CD4-positive, alpha-beta T cell treated with Interleukin-1 beta for 1 hour (primary cell): ENCODE measurements at places on chromosomes 7 and 10.

GRCh38 chr7:146510088-146510680, 393.6 kb downstream of the CNTNAP2 start:
- peak; percentile 3 for DNase-seq

DNA sequence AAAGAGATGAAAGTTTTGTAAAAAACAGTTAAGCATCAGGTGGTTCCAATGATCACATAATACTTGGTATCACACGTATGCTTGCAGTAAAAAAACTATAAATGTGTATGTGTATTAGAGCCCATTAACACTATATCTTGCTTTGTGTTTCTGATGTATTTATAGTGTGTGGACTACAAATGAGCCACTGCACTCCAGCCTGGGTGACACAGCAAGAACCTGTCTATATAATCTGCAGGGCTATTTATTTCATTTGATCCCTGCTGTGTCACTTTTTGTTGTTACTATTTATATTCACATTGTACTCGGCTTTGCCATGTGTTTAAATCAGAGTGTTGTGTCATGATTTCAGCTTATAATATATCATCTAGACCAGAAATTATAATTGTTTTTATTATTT, 487.8 kb upstream of the TEX47 start:
- DNase-seq, result no peak

DNA sequence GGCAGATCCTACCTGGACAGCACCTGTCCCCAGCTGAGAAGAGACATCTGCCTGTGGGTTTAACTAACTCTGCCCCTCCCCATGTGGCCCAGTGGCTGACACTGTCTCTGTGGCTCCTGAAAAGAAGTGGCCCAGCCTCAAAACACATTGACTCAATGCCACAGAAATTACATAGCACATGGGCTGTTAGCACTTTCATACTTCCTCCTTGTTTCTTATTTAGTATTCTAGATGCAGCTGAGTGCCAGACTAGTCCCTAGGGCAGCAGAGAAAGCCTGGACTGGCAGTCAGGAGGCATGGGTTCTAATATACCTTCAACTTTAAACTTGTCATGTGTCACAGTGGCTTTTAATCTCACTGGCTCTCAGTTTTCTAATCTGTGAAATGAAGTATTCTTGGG, 171.0 kb downstream of the TRIL start:
- DNase-seq, result no peak

DNA sequence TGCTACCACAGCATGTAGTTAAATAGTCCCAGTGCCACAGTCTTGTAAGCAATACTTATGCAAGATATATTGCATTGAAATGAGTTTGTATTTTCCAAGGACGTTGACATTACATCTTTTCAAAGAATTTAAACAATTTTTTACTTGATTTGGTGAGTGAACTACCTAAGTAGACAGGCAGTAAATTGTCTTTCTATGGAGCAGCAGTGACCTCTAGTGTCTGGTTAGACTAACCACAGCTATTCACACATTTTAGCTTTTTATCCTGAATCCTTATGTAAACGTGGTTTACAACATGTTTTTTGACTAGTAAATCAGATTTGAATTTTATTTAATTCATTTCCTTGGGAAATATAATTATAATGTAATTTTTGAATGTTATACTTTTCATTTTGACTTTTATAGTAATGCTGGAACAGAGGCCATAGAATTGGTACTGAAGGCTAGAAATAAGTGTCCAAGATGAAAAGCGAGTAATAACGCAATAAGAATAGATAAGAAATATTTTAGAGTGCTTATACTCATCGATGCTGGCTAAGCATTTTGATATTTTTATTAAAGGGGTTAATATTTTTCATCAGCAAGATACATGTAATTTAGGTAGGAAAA, 5.6 kb downstream of the LRRTM3 start:
- DNase-seq, result peak; percentile 16
